ENCODE measurements at places on chromosomes 7 and 10.

- DNase-seq: no peak
Observed at GRCh38 chr7:82675396-82675795, 231.8 kb upstream of the CACNA2D1 start.

- DNase-seq: no peak
Observed at GRCh38 chr7:45028138-45028919, 28.3 kb downstream of the CCM2 start.

DNA sequence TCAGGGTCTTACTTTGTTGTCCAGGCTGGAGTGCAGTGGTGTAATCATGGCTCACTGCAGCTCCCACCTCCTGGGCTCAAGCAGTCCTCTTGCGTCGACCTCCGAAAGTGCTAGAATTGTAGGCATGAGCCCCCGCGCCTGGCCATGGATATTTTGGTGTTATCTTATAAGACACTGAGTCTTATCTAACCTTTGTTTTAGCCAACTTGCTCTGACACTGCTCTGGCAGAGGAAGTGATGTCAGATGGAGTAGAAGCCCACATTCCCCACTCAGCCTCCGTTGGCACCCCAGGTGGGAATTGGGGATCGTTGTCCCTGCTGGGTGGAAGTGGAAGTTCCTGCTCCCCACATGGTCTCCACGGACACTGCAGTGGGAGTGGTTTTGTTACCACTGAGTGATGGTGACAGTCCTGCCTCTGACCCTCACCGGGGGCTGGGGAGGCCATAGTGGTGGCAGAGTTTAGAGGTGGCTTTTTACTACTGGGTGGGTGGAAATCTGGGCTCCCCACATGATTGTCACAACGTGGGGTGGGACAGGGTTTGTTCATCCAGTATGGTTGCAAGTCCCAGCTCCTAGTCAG is 98.9 kb downstream of the ANKRD61 start:
- no peak for DNase-seq

GRCh38 chr10:88557658-88558057 is 25.5 kb downstream of the RNLS start:
- DNase-seq: no peak

DNA sequence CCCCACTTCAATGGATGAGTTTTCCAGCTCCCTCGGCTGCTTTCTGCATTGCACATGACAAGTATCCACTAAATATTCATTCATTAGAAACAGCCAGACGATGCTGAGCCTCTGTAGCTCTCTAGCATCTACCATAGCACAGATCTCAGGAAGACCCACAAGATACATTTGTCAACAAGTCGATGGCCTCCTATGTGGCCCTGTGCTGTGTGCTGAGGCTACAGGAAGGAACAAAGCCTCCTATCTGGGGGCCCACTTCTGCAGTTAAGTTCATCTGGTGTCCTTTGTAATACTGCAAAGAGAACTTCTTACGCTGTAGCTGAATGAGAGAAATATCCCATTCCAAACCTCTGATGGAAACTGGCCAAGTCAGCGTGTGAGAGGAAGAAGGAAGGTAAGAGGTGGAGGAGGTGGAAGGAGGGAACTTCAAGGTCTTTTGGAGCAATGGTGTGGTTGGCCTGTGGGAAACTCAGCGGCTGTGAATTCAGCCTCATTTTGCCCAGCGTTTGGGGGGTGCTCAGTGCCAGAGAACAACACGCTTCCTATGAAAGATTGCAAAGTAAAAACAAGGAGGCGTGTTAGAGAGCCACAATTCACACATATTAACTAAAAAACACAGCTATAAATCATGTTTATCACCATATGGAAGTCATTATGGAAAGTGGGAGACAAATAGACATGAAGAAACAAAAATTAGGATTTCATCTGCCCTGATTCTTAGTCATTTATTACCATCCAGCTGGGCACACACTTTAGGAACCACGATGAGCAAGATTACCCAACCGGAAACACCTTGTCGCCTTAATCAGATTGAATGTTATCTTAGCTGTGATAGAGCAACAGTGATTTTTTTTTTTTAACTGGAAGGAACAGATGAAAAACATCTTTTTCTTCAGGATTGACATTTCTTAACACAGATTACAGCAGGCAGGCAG is 62.2 kb upstream of the USP6NL start:
- DNase-seq: no peak

GRCh38 chr7:171364-171904 is 20.9 kb upstream of the FAM20C start:
- no peak for DNase-seq

GRCh38 chr10:67296926-67297325 is 371.1 kb downstream of the LRRTM3 start:
- DNase-seq: no peak

- no peak for DNase-seq
Observed at GRCh38 chr10:84543948-84544347, 215.6 kb downstream of the CCSER2 start.

DNA sequence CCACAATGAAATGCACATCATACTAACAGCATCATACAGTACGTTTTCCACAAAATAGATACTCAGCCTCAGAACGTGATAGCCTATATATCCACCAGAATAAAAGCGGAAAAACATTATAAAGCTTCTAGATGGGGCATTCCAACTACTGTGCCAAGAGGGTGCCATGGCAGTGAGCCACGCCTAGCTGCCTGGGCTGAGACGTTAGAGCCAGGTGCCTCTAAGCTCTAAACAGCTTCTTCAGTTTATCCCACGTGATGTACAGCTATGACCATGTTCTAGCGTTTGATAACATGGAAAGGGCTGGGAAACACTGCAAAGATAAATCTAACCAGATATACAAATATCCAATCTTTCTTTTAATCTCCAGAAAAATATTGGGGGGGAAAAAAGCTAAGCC is 17.8 kb downstream of the USP6NL start:
- DNase-seq: no peak

- DNase-seq: no peak
Observed at GRCh38 chr7:64602086-64602485, 39.2 kb upstream of the ZNF680 start.

DNA sequence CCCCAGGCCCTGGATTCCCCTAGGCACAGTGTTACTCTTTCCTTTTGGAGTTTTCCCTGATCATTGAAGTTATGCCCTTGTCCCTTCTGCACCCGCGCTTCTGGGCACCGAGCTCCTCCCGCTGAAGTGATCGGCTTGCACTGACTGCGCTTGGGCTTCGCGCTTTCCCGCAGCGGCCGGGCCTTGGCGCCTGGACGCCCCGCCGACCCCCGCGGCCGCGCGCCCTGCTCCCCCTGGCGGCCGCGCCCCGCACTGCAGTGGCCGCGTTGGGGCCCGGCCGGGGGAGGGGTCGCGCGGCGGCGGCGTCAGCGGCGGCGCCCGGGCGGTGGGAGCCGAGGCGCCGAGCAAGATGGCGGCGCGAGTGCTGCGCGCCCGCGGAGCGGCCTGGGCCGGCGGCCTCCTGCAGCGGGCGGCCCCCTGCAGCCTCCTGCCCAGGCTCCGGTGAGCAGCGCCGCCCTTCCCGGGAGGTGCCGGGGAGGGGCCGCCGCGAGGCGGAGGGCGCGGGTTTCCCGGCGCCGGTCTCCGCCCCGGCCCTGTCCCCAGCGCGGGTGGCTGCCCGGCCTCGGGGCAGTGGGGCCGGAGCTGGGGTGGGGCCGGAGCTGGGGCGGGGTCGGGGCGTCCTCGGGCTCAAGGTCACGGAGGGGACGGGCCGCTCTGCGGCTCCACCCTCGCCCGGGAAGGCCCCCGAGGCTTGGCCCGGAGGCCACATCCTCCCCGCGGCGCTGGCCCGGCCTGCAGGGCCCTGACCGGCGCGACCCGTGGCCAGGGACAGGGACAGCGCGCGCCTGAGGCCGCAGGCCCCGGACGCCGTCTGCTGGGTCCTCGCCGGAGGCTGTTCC is at the start of gene NIPSNAP2:
Gene NIPSNAP2 (plus strand): TSS at position 325 of the 839 bp plus-strand sequence. CDS start 25 bp downstream, at position 350.
- peak; percentile 53 for DNase-seq

DNA sequence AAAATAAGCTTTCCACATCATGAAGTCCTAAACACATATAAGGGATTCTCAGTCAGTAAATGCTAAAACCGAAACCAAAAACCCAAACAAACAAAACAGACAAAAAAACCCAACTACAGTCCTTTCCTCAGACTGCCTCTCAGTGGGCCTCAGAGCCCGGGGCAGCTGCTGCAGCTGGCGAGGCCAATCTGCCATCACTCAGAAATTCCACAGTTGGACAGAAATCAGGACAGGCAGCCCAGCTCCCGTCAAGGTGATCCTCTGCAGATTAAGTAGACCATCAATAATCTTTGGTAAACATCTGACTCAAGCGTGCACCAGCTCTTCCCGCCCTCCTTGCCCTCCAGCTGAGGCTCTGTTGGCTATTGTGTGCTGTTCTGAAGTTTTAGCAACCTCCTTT is 142.2 kb downstream of the ATXN7L1 start:
- no peak for DNase-seq
